IMR-90 (cell line): ENCODE measurements at places on chromosomes 16 and 17.

DNA sequence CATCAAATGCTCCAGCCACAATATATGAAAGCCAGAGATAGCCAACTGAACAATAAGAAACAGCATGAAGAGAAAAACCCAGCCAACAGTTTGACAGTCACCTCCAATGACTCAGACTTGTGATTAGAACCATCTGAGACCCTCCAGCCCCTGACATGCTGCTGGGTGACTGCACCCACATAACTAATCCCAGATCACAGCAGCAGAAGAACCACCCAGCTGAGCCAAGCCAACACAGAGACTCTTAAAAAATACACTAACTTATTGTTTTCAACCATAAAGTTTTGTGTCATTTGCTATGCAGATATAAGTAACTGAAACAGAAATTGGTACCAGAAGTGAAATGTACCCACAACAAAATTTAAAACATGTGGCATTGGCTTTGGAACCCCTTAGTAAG lies 314.3 kb upstream of the DYNLRB2 start:
- DNase-seq, result no peak

DNA sequence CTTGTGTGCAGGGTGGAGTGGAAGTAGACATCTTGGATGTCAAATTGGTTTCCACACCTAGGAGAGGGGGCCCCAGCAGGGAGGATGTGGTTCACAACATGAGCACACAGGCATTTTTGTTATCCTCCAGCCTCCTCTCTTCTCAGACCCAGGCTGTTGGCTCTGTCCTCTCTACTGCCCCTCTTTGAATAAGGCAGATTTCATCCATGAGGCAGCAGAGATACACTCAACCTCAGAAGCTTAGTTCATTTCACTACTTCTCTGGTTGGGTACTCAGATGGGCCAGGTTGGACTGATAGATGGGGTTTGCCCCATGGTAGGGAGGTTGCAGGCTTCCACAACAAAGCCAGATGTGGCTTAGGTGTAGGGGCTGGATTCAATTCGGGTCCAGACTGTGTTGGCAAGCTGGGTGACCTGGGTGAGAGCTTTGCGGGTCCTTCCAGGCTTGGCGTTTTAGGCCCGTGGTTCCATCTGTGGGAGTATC lies 22.2 kb upstream of the NFATC3 start:
- no peak for DNase-seq

- peak; percentile 95 for DNase-seq
Measured at GRCh38 chr16:77732241-77732946, 10.1 kb downstream of the NUDT7 start.

DNA sequence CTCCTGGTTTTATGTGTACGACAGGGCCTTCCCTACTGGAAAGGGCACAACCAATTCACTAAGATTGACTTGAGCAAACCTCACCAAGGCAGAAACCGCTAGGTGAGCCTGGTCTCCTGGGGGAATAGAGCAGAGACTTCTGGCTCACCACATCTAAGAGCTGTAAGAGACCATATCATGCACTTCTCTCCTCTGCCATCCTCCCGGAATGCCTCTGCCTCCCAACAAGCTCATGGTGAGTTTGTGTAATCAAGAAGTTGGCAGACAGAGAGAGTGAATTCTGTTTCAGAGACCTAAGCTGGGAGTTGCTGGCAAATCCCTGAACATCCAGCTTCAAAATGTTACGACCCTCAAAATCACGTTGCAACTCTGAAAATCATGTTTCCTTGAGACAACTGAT lies 154.8 kb downstream of the SLC39A11 start:
- no peak for DNase-seq

DNA sequence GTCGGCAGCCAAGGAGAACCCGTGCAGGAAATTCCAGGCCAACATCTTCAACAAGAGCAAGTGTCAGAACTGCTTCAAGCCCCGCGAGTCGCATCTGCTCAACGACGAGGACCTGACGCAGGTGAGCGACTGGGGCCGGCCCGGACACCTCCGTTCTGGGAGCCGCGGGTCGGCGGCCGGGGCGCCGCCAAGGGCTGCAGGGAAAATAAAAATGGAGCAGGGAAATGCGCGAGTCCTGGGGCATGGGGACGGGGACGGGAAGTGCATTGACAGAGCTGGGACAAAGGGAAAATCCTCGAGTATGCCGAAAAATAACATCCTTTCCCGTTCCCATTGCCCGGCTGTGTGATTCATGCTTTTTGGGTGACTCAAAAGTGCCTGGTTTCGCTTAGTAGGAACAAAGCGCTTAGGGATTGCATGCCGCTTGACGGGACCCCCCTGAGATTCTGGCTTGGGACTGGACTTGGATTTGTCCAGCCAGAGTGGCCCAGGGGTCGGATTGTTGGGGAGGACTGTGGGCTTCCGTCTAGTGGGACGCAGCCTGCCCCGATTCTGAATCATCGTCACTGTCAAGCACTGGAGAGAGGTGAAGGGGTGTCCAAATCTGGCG lies 699 bp downstream of the MPRIP start:
- DNase-seq, result peak; percentile 66

GRCh38 chr16:85473909-85474620 lies 139.1 kb upstream of the GSE1 start:
- no peak for DNase-seq

DNA sequence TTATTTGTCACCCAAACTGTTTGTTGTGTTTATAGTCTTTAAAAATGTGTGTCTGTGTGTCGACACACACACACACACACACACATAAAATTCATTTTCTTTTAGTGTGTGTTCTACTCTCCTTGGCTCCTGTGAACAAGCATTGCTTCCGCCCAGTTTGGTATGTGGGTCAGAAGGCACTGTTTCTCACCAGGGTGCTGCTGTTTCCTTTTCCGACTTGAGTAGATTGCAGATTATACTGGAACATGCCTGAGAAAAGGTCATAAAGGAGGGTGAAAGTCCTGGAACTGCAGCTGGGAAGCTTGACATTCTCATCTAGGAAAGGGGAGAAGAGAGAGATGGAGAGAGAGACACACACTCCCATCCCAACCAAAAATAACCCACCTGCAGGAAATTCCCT lies 330.3 kb downstream of the BCAS3 start:
- no peak for DNase-seq
